ENCODE measurements at places on chromosomes 4 and X. TPM values are rescaled to one million over a fixed set of nuclear protein-coding genes. Genes with fewer than 3 reads are reported as not detected.

Gene STARD8
- total RNA-seq = 6.7 TPM

Gene PLS3
- 134 TPM for total RNA-seq

Gene CTAG2
- not detected for total RNA-seq

Gene TCEAL7
- 21.9 TPM for total RNA-seq

Gene RAI2
- total RNA-seq = 32.2 TPM

Gene PAGE5
- total RNA-seq = not detected

Gene ESX1
- total RNA-seq = not detected

Gene BST1
- total RNA-seq = 6.4 TPM

Gene EIF1AX
- total RNA-seq = 111 TPM

Gene KCND1
- 0.83 TPM for total RNA-seq

Data from ovary (tissue), 10 donors.